ENCODE measurements at places on chromosomes 6 and 20. TPM values are rescaled to one million over a fixed set of nuclear protein-coding genes. Genes with fewer than 3 reads are reported as not detected.

SLC32A1 gene
- not detected for total RNA-seq

TNFRSF6B gene
- total RNA-seq = 1.8 TPM

OPRM1 gene
- total RNA-seq = not detected

AVP gene
- not detected for total RNA-seq

PNPLA1 gene
- 0.49 TPM for total RNA-seq

TPX2 gene
- 20.9 TPM for total RNA-seq

RFX6 gene
- not detected for total RNA-seq

CRISP3 gene
- not detected for total RNA-seq

TRMT11 gene
- total RNA-seq = 11.2 TPM

TP53TG5 gene
- not detected for total RNA-seq

MYMX gene
- not detected for total RNA-seq

XKR7 gene
- not detected for total RNA-seq

CALHM5 gene
- 8.9 TPM for total RNA-seq

AFG1L gene
- 4.4 TPM for total RNA-seq

TNXB gene
- total RNA-seq = 41.5 TPM

SERPINB6 gene
- total RNA-seq = 115 TPM

OOEP gene
- not detected for total RNA-seq

Measured in cardiac atrium fibroblast (primary cell).